Activated CD8-positive, alpha-beta T cell treated with anti-CD3 and anti-CD28 coated beads, Interleukin-2, amount 10 ng/mL, durations not matched to agents 7 days and 5 days (primary cell): ENCODE measurements at places on chromosomes 3 and 15. TPM values are rescaled to one million over a fixed set of nuclear protein-coding genes. Genes with fewer than 3 reads are reported as not detected.

DNA sequence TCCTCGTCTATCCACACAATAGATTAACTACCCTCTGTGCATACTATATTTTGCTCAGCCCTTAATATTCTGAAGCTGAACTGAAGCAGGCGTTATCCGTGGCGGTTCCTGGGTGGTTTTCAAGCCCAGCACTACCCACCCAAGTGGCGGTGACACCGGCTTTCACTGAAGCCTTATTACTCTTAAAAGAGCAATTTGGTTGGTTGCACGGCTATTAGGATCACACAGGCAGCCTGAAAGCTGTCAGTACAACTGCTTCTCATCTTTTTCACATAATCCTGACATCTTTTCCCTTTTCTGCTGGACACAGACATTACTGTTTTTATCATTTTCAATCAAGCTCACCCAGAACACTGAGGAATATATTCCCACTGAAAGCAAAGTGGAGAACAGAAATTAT is 525.3 kb upstream of the ZNF717 start:
- no peaks in the 10 kb centered on the region for H3K36me3 ChIP-seq
- no peak for DNase-seq
- H3K27me3 ChIP-seq = no peaks in the 10 kb centered on the region
- no peak overlapping the region for H3K27ac ChIP-seq
- no peaks in the 10 kb centered on the region for H3K4me1 ChIP-seq

The TMCC1 gene
- total RNA-seq = 16.8 TPM

GRCh38 chr3:176274161-176274560 is 923.1 kb downstream of the TBL1XR1 start:
- no peaks in the 10 kb centered on the region for H3K27me3 ChIP-seq
- H3K27ac ChIP-seq = no peak overlapping the region
- no peak overlapping the region for H3K4me3 ChIP-seq

GRCh38 chr3:4449043-4449805 is 17.8 kb downstream of the SUMF1 start:
- H3K27me3 ChIP-seq = no peaks in the 10 kb centered on the region
- no peak overlapping the region for H3K4me3 ChIP-seq
- no peak for DNase-seq
- H3K27ac ChIP-seq = no peak overlapping the region
- H3K36me3 ChIP-seq = peaks cover 15% of the 10 kb centered on the region

DNA sequence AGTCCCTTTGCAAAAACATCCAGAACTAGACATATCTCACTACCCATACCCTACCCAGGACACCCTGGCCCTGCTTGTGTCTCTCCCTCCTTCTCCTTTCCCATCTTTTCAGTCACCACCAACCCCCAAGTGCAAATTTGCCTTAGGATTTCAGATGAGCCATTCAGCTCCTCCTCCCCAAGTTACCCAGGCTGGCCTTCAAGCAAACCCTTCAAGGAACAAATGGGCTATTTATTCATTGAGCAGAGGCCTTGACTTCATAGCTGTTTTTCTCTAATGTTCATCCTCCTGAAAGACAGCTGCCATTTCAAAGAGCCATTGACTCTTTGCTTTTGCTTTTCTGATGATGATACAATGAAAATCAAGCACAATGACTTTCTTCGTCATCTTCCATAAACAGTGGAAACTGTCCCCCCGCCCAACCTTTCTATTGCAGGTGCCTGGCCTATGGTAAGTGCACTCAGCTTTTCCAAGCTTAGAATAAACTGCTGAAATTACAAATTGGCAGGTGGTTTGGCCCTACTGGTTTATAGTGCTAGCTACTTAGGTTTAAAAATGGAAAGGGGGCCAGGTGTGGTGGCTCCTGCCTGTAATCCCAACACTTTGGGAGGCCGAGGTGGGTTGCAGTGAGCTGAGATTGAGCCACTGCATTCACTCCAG is 26.1 kb upstream of the KLHL6 start:
- H3K36me3 ChIP-seq = no peaks in the 10 kb centered on the region
- no peak overlapping the region for H3K4me3 ChIP-seq
- no peak for DNase-seq
- H3K4me1 ChIP-seq = peaks cover 23% of the 10 kb centered on the region

GRCh38 chr3:64344721-64345207 is 119.5 kb upstream of the PRICKLE2 start:
- no peaks in the 10 kb centered on the region for H3K4me1 ChIP-seq
- no peak overlapping the region for H3K4me3 ChIP-seq
- no peak for DNase-seq
- H3K27ac ChIP-seq = no peak overlapping the region
- no peaks in the 10 kb centered on the region for H3K36me3 ChIP-seq

DNA sequence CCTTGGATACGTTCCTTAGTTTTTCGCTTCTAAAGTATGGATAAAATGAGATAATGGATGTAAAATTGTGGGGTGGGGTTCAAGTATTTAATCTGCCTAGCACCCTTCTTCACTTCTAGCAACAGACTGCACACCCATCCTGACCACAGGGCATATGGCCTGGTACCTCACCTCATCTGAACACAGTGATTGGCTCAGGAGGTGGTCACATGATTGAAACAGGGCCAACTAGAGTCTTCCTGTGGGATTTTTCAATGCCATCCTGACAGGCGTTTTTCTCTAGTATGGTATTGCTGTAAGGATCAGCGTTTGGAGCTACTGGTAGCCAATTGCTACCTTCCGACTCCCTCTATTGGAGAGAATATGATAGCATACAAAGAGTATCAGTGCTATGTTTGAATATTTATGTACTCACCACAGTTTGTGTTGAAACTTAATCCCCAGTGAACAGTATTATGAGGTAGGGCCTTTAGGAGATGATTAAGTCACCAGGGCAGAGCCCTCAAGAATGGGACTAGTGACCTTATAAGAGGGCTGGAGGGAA is 172.2 kb downstream of the PPM1L start:
- H3K4me1 ChIP-seq = no peaks in the 10 kb centered on the region
- H3K27ac ChIP-seq = no peak overlapping the region

GRCh38 chr3:45690336-45691035 is 1.3 kb downstream of the SACM1L start:
- H3K36me3 ChIP-seq = peaks cover 45% of the 10 kb centered on the region
- H3K4me3 ChIP-seq = peak overlapping the region; percentile 85
- peaks cover 56% of the 10 kb centered on the region for H3K4me1 ChIP-seq
- H3K27ac ChIP-seq = peak overlapping the region; percentile 90
- H3K27me3 ChIP-seq = peaks cover 3% of the 10 kb centered on the region

GRCh38 chr3:27483117-27484014 is 818 bp downstream of the SLC4A7 start:
- peak; percentile 53 for DNase-seq
- peaks cover 28% of the 10 kb centered on the region for H3K36me3 ChIP-seq
- peak overlapping the region; percentile 100 for H3K4me3 ChIP-seq
- H3K4me1 ChIP-seq = peaks cover 44% of the 10 kb centered on the region
- H3K27ac ChIP-seq = peak overlapping the region; percentile 98

DNA sequence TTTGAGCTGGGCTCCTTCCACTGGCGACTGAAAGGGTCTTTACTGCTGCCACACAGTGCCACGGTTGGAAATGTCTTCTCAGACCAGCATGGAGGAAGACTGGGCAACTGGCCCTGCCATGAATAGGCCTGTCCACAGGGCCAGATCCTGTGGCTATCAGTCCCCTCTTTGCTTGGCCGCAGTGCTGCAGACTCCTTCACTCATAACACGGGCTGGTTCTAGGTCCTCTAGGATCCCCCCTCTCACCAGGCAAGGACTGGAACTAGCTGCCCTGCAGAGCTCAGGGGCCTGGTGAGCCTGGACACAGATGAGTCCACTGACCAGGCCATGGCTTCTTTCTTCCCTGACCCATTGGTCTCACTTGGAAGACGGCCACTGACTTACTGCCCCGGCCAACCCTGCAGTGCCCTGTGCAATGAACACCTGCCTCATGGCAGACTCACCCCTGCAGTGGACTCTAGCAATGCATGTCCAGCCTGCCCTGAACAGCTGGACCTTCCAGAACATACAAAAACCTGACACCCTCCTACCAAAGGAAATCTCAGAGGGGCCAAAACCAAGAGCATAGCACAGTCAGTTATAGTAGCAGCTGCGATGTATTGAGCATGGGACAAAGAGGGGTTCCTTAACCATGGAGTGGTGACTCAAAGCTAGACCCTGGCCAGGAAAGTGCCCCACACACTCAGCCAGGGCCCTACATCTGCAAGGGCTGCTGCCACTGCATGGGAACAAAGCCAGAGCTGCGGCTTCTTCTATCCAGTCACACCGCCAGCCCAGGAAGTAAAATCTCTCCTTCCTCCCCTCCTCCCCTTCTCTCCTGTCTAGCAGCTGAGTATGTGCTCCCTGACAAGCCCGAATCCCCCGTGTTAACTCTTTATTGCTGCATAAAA is 72.1 kb upstream of the ITGA11 start:
- no peaks in the 10 kb centered on the region for H3K36me3 ChIP-seq
- H3K4me1 ChIP-seq = peaks cover 5% of the 10 kb centered on the region
- peaks cover 8% of the 10 kb centered on the region for H3K27me3 ChIP-seq

DNA sequence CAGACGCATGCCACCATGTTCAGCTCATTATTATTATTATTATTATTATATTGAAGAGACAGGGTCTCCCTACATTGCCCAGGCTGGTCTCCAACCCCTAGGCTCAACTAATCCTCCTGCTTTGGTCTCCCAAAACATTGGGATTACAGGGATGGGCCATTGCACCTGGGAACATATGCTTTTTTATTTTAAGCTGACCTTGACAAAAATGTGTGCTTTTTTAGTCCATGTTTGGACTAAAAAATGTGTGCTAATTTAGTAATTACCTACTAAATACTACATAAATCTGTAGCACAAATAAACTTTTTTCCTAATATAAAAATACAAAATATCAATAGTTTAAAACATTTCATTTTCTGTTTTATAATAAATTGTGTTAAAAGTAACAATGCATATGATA is 693.2 kb downstream of the ROBO1 start:
- no peak for DNase-seq
- H3K27ac ChIP-seq = no peak overlapping the region
- no peaks in the 10 kb centered on the region for H3K4me1 ChIP-seq
- H3K36me3 ChIP-seq = no peaks in the 10 kb centered on the region

DNA sequence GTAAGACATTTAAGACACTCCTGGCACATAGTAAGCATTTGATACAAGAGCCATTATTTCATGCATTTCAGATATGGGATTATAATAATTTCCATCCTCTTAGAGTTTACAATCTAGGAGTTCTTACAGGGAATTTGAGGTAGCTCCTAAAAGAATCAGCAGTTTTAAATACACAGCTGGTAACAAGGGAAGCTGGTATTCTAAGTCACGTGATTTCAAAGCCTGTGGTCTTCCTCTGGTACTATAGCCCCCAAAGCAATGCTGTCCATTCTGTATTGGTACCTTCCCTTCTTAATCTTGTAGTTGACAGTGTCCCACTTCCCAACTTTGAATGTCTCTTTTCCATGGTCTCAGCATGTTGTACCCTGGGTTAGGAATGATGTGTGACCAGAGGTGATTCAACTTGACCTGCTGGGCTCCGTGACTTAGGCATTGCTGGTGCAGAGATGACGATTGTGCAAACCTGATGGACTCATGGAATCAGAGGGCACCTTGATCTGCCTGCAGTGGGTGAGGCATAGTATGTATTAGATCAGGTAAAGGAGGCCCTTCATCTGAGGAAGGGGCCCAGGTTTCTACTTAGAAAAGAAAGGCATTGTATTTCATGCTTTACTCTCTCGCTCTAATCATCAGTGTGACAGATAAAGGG is 122.9 kb downstream of the AKAP13 start:
- H3K4me3 ChIP-seq = no peak overlapping the region
- H3K4me1 ChIP-seq = peaks cover 10% of the 10 kb centered on the region
- no peaks in the 10 kb centered on the region for H3K27me3 ChIP-seq

- peaks cover 14% of the 10 kb centered on the region for H3K36me3 ChIP-seq
- H3K27me3 ChIP-seq = no peaks in the 10 kb centered on the region
- H3K4me1 ChIP-seq = no peaks in the 10 kb centered on the region
- no peak overlapping the region for H3K4me3 ChIP-seq
- no peak overlapping the region for H3K27ac ChIP-seq
- no peak for DNase-seq
Observed at GRCh38 chr3:172246107-172246844, 202.0 kb downstream of the GHSR start.

- H3K36me3 ChIP-seq = no peaks in the 10 kb centered on the region
- no peak overlapping the region for H3K4me3 ChIP-seq
- H3K4me1 ChIP-seq = no peaks in the 10 kb centered on the region
- H3K27ac ChIP-seq = no peak overlapping the region
- DNase-seq = no peak
Observed at GRCh38 chr3:17342119-17342518, 400.3 kb downstream of the TBC1D5 start.

DNA sequence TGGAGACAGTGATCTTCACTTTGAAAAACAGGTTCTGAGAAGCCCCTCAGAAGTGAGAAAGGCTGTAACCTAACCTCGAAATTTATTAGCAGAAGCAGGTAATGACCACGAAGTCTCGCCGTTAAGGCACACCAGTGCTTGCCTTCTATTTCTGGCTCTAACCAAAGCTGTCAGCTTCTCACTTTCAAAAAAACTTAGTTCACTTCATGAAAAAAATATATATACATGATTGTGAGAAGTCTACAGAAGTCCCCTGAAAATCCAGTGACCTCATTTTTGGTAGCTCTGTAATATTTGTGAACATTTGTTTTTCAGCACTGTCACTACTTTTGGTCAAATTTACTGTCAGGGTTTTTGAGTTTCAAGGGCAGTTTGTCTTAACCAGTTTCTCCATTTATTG is 19.1 kb upstream of the AKAP13 start:
- DNase-seq = no peak
- H3K27me3 ChIP-seq = peaks cover 13% of the 10 kb centered on the region
- H3K36me3 ChIP-seq = no peaks in the 10 kb centered on the region
- no peak overlapping the region for H3K4me3 ChIP-seq
- peaks cover 10% of the 10 kb centered on the region for H3K4me1 ChIP-seq

DNA sequence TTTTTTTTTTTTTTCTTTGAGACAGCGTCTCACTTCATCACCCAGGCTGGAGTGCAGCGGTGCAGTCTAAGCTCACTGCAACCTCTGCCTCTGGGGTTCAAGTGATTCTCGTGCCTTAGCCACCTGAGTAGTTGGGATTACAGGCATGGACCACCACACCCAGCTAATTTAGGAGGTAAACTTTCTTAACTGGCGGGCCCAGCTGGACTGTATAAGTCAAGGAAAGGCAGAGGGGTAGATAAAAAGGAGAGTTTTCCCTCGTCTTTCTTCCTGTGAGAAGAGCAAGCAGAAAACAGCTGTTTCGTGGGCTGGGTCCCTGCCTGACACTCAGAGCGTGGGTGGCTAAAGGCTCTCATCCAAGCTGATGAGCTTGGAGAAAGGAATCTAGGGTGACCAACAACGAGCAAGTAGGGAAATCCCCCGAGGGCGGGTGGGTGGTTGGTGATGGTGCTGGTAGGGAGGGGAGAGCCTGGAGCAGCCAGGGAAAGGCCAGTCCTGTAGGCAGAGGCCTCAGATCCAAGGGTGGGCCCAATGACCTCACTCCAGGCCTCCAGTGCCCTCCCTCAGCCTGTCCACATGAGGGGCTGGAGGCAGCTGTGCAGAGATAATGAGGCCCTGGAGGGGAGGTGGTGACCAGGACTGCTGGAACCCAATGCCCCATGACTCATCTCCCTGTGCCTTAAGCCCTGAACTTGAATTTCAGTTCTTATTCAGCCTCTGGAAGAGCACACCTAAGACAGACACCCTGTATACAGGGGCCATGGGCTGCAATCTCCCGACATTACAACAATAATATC is 43.1 kb upstream of the LIMD1 start:
- no peaks in the 10 kb centered on the region for H3K27me3 ChIP-seq
- H3K4me1 ChIP-seq = peaks cover 10% of the 10 kb centered on the region
- DNase-seq = no peak
- peaks cover 5% of the 10 kb centered on the region for H3K36me3 ChIP-seq

The TMEM212 gene
- total RNA-seq = not detected

The ZNF621 gene
- 22.6 TPM for total RNA-seq

The OR5H14 gene
- not detected for total RNA-seq

The BOC gene
- not detected for total RNA-seq

GRCh38 chr3:70111411-70111810 is 111.9 kb downstream of the SAMMSON start:
- H3K36me3 ChIP-seq = no peaks in the 10 kb centered on the region
- no peak for DNase-seq
- no peak overlapping the region for H3K27ac ChIP-seq
- no peaks in the 10 kb centered on the region for H3K27me3 ChIP-seq

The MESP2 gene
- total RNA-seq = not detected
